ENCODE measurements at places on chromosomes 7 and 10.

- DNase-seq = no peak
Observed at GRCh38 chr10:98417973-98418664, 3.1 kb upstream of the PYROXD2 start.

- peak; percentile 43 for DNase-seq
Observed at GRCh38 chr7:157411580-157411979, 74.8 kb downstream of the DNAJB6 start.

- DNase-seq = no peak
Observed at GRCh38 chr10:84543948-84544347, 215.6 kb downstream of the CCSER2 start.

DNA sequence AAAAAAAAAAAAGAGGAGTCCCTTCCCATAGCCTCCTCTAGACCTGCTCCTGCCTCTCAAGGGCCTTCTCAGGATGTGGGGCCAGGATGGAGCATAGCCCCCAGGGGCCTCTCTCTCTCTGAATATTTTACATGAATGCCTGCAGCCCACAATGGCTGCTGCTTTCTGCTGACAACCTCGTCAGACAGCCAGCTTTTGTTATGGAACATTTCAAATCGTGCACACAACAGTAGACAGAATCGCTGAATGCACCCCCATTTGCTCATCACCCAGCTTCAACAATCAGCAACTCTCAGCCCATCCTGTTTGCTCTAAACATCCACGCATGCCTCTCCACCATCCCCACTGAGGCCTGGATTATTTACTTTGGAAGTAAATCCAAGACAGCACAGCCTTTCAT is 5.4 kb downstream of the PLAC9 start:
- no peak for DNase-seq

DNA sequence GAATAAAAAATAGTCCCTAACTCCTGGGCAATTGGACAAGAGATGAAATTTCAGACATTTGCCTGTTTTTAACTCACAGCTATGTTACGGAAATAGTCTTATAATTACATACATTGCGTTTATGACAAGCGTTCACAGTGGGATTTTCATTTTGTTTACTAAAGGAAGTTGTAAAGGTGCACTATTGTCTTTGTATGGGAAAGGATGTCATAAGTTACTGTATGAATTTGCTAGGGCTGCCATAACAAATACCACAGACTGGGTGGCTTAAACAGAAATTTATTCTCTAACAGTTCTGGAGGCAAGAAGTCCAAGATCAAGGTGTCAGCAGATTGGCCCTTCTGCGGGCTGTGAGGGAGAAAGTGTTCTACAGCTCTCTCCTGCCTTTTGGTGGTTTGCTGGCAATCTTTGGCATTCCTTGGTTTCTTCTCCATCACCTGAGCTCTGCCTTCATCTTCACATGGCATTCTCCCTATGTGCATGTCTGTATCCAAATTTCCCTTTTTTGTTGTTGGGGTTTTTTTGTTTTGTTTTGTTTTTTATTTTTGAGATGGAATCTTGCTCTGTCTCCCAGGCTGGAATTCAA is 5.6 kb downstream of the NFE2L3 start:
- no peak for DNase-seq

DNA sequence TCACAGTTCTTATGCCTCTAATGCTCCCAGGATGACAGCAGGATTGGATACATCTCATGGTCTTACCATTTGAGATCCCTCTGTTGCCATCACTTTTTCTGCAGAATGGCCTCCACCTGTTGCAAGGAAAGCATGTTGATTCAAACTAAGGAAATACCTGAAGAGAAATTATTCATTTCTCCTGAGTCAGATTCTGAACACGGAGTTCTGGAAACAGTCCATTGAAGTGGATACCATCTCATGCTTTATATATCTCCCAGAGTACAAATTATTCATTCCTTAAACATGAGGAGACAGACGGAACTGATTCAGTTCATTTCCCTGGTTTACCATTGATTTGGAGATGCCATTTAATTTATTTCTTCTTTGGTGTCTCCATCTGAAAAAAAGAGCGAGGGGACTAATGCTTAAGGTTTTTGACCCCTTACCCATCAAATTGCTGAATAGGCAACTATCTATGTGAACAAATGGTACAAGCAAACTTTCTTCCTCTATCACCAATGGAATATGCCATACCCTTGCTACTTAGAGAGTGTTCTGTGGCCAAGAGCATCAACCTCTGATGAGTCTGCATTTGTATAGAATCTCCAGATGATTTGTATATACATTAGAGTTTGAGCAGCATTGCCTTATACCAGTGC is 305.0 kb upstream of the LRGUK start:
- DNase-seq = no peak

GRCh38 chr10:128026615-128027300 is 99.5 kb downstream of the MKI67 start:
- no peak for DNase-seq

DNA sequence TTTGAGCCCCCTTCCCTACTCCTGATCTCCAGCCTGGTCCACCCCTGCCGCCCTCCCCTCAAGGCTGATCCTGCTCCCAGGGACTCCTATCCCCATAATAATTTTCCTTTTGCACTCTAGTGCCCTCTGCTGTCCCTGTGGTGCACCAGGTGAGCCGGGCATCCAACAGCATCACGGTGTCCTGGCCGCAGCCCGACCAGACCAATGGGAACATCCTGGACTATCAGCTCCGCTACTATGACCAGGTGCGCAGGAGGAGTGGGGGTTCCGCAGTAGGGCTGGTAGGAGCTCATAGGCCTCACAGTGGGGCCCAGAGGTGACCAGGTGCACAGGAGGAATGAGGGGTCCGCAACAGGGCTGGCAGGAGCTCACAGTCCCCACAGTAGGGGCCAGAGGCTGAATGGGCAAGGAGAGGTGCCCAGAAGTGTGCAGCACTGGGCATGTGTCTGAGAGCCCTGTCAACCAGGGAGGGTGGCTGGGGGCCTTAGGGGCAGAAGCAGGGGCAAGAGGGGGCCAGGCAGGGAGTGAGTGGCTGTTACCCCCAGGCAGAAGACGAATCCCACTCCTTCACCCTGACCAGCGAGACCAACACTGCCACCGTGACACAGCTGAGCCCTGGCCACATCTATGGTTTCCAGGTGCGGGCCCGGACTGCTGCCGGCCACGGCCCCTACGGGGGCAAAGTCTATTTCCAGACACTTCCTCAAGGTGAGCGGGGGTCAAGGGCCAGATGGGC is 11.7 kb downstream of the EPHB6 start:
- peak; percentile 88 for DNase-seq

- DNase-seq = no peak
Observed at GRCh38 chr10:77832238-77832637, 94.3 kb downstream of the DLG5 start.

DNA sequence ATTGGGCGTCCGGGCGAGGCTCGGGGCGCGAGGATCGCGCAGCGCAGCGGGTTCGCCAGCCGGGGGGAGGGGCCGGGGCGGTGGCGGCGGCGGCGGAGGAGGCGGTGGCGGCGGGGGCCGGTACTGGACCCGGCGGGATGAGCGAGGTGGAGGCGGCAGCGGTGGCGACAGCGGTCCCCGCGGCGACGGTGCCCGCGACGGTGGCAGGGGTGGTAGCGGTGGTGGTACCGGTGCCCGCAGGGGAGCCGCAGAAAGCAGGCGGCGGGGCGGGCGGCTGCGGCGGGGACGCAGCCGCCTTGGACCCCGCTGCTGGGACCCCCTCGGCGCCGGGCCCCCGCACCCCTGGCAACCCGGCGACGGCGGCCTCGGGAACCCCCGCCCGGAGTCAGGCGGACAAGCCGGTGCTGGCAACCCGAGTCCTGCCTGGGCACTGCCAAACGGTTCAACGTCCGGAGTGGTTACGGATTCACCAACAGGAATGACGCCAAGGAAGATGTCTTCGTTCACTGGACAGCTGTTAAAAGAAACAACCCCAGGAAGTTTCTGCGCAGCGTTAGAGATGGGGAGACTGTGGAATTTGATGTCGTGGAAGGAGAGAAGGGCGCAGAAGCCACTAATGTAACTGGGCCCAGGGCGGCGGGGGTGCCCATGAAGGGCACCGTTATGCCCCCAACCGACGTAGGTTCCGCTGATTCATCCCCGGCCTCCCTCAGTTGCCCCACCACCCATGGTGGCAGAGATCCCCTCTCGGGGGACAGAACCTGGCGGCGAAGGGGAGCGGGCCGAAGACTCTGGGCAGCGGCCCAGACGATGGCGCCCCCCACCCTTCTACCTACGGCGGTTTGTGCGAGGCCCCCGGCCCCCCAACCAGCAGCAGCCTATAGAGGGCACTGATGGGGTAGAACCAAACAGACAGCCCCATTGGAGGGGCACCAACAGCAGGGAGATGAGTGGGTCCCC is 100.3 kb upstream of the CPXM2 start:
- DNase-seq = peak; percentile 45

DNA sequence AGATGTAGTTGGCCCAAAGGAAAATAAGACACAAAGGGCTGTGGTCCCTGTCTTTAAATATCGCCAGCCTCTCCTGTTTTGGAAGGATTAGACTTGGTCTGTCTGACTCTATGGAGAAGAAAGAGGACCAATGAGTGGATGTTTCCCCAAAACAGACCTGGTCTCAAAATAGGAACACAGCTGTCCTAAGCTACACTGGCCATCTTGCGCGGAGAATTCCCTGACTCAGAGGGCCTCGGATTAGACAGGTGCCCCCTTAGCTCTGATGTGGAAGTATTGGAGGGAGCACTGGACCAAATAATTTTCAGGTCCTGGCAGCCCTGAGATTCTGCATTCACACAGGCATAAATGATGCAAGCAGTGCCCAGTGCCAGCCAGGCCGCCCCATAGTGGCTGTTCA is 56.1 kb downstream of the CHST15 start:
- no peak for DNase-seq

DNA sequence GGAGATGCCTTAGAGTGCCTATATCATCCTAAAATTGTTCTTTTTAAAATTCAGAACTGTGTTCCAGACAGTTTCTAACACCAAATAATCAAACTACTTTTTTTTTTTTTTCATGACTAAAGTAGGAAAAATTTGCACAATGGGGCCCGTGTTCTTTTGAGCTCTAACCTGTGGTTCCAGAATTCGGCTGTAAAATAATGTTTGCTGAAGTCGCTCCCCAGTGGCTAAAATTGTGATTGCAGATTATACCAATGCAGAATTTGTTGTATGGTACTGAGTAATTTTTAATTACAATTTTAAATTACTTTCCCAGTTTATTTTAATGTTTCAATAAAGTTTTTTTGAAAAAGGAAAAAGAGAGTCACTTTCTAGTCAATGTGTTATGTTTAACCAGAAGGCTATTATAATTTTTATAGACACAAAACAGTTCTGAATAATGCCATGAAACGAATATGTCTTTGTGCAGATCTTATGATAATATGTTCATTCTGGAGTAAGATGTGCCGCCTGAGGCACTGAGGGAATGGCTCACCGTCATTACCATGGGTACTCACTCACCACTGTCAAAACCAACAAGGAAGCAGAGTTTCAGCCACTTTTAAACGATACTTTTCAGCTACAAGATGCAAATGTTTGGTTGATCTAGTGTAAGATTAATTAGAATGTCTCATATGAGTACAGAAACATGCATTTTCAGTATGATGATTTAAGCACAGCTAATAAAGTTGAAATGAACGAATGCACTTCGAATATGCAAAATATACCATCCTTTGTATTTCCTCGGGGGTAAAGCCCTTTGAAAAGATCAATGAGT is 173.6 kb downstream of the PRKCQ start:
- DNase-seq = peak; percentile 39

DNA sequence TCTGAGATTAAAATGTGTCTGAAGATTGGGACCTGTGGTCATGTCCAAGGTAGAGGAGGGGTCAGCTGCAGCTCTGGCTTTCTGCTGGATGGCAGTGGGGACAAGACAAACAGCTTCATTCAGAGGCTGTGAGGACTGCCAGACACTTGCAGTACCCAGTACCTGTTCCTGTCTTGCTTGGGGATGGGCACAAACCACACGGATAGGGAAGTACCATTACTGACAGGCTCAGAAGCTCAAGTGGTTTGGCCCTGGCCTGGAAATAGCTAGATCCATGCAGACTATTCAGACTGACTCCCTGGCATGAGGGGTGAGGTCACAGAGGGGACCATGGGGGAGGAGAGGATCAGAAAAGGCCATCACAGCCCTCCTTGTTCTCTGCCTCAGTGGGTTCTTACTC is 56.0 kb upstream of the COMTD1 start:
- no peak for DNase-seq

DNA sequence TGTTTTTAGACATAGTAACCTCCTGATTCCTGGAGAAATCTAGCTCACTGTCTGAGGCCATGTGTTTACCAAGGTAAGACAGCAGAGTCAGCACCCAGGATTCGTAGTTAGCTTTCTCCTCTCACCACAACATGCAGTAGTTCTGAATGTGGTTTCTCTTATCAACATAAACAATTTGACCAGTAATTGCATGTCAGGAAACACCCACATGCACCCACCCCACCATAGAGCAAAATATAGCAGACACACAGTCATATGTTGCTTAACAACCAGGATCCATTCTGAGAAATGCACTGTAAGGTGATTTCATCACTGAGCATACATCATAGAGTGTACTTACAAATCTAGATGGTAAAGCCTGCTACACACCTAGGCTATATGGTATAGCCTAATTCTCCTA is 1004.0 kb downstream of the ANKRD7 start:
- DNase-seq = no peak

DNA sequence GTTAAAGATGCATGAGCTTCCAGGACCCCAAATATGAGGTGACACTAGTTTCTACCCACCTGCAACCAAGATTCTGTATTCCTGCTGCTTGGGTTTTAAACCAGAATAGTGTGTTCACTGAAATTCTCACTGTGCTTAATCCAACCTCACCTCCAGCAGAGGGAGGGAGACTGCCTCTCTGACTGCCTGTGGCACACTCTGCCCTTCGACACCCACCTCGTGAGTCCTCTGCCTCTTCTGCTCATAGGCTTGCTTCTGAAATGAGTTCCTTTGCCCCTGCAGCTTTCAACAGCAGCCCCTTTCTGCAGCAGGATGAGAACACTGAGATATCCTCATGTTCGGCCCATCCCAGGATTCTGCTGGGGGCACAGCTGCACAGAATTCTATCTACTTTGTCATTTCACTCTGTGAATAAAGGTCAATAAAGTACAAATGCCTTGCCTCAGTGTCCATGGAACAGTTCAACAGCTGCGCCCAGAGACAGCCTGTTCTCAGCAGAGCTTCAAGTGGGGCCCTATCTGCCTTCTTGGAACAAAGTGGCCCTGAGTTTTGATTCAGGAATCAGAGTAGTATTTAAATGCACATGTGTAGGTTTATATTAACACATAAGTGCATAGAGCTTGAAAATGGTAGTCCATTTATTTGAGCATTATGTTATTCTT is 632.5 kb downstream of the TNS3 start:
- no peak for DNase-seq

GRCh38 chr10:88428442-88428841 is 154.7 kb downstream of the RNLS start:
- peak; percentile 4 for DNase-seq

- no peak for DNase-seq
Observed at GRCh38 chr10:20105931-20106330, 289.7 kb downstream of the PLXDC2 start.

DNA sequence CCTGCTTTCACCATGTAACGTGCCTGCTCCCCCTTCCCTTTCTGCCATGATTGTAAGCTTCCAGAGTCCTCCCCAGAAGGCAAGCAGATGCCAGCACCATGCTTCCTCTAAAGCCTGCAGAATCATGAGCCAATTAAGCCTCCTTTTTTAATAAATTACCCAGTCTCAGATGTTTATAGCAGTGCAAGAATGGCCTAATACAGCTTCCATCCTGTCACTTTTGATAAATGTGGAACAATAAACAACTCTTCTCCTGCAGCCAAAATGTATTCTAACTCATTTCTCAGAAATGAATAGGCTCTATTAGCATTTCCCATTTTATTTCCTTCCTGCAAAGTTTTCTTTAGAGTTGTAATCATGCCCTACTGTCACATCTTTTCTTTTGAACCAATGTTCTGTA is 43.4 kb downstream of the C7orf25 start:
- DNase-seq = no peak

- no peak for DNase-seq
Observed at GRCh38 chr7:34083440-34083839, 178.1 kb downstream of the BMPER start.

Data from SK-N-SH (cell line).